Non-pigmented ciliary epithelial cell (primary cell): ENCODE measurements at places on chromosomes 7 and 10.

GRCh38 chr7:82029236-82029913, 259.5 kb upstream of the HGF start:
- DNase-seq: no peak

- peak; percentile 86 for DNase-seq
Measured at GRCh38 chr7:123727071-123727837, 21.5 kb downstream of the WASL start.

DNA sequence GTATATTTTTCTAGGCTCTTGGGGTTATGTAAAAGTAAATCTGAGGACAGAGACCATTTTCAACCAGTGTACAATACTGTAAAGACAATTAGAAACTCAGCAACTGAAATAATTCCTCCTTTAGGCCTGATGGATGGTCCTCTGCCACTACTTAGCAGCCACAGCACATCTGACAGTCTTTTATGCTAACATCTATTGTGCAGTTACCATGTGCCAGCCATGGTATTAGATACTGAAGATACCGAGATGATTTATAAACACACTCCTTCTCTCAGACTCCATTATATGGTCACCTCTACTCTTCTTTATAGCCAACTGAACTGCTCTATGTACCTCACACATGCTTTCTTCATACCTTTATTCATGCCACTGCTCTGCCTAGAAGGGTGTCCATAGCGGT, 61.2 kb upstream of the CCNJ start:
- no peak for DNase-seq

GRCh38 chr10:129786216-129786615, 177.9 kb downstream of the EBF3 start:
- DNase-seq: no peak

DNA sequence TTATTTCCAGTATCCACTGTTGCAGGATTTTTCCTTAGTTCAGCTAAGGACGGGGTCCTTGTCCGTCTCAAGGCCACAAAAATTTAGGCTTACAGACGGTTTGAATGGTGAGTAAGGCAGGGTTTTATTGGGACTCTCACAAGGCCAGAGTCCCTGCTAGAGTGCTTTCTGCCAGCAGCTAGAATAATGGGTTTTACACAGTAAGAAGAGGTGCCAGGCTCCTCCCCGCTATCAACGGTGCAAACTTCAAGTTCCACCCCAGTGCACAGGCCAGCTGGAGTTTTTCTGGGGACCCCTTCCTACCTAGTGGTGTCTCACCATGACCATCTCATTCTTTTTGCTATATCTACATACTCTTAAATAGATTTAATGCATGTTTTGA, 198.5 kb upstream of the KCTD7 start:
- DNase-seq: no peak

- DNase-seq: no peak
Measured at GRCh38 chr7:78434281-78434680, 635.7 kb downstream of the PHTF2 start.

- DNase-seq: no peak
Measured at GRCh38 chr10:21520949-21521348, 4.5 kb downstream of the SKIDA1 start.

DNA sequence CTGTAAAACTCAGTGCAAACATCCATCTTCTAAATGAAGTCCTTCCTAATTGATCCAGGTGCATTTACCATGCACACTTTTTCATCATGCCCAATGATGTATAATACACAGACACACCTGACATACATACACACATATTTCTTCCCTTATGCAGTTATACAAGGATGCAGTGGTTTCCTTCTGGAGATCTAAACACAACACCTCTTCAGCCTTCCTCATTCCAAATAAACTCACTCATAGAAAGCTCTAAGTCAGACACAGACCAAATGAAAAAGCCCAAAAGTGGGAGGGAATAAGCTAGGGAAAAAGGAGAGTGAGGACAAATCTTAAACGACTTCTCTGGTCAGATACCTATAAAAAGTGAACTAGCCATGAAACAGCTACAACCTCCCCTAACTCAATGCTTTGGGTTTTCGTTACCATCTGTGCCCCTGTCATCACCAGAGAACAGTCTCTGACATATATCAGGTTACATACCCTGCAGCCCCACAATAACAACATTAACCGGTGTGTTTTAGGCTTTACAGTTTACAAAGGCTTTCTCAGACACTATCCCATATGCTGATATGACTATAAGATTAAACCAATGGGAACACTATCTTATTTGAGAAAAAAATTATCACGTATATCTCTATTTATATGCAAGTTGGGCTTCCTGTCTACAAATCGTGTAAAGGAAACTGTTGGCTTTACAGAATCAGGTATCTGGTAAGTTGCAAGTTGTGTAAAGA, 675.2 kb downstream of the PHTF2 start:
- DNase-seq: no peak

DNA sequence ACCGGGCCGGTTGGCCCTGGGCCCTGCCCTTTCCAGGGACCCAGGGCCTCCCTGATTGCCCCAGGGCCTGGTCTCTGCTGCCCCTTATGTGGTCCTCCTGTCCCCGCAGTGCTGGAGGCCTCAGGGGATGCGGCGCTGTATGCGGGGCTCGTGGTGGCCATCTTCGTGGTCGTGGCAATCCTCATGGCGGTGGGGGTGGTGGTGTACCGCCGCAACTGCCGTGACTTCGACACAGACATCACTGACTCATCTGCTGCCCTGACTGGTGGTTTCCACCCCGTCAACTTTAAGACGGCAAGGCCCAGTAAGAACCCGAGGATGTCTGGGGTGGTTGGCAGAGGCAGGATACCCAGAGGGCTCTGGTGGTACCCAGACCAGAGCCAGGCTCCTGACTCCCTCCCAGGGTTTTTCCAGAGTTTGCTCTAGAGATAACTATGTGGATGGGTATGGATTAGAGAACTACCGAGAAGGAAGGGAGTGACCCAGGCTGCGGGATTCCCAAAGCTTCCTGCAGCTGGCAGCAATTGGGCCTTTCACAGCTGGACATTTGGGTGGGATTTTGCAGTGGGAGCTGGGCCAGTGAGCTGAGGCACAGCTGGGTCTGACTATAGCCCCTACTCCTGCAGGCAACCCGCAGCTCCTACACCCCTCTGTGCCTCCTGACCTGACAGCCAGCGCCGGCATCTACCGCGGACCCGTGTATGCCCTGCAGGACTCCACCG, 28.1 kb upstream of the SLC29A3 start:
- DNase-seq: no peak

GRCh38 chr7:44208085-44208484, 7.3 kb downstream of the YKT6 start:
- DNase-seq: no peak

DNA sequence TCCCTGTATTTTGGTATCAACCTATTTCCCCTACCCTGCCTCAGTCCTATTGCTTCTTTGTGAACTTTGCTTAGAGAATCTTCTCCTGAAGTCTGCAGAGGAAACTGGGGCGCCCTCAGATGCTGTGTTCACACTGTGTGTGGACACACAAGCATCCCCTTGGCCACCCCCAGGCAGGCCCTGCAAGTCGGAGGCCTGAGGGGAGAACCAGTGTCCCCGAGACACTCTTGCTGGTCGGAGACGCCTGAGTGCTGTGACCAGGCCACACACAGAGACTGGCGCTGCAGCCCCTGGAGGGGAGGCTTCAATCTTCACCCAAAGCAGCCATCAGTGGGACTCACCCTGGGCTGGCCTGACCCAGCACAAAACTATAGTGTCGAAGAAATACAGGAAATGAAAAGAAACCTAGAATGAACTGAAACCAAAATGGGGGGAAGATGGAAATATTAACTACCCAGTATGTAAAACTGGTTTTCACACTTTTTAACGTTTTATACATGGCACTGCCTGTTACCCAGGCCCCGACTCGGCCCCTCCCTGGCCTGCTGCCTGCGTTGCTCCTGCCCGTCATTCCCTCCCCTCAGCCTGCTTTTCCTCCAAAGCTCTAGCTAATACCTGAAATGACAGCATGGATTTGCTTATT, 48.4 kb upstream of the FAM20C start:
- no peak for DNase-seq

DNA sequence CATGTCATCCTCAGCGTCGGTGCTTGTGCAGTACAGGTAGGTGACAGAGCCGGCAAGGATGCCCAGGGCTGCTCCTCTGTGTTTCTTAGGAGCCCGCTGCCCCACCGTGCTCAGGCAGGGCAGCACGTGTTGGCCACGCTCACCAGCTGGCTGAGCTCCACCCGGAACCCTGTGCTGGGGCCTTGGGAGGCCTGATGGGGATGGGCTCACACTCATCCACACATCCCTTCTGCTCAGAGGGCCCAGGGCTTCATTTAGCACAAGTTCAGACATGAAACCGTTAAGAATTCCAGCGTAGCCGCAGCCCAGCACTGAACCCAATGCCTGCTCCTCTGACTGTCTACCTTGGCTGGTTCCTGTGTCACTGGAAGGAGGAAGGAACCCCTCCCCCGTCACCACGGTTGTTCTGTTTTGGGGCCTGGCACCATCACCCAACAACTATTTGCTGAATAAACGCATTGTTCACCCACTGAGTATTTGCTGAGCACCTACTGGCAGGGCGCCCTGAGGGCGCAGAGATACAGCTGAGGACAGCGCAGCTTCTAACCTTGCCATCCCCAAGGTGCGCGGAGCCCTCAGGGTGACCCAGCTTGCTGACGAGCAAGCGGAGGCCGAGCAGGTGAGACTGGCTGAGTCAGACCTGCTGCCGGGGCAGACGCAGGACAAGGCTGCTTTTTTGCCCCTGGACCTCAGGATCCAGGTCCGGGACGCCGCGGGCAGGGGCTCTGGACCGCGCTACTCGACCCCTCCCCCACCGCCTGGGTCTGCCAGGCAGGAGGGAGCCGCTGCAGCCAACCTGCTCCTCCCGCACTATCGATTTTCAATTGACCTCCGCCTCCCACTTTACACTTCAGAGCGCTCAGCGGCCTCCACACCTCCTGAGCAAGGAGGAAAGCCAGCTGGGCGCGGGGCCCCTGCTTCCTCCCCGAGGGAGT, 50.6 kb upstream of the RET start:
- no peak for DNase-seq

DNA sequence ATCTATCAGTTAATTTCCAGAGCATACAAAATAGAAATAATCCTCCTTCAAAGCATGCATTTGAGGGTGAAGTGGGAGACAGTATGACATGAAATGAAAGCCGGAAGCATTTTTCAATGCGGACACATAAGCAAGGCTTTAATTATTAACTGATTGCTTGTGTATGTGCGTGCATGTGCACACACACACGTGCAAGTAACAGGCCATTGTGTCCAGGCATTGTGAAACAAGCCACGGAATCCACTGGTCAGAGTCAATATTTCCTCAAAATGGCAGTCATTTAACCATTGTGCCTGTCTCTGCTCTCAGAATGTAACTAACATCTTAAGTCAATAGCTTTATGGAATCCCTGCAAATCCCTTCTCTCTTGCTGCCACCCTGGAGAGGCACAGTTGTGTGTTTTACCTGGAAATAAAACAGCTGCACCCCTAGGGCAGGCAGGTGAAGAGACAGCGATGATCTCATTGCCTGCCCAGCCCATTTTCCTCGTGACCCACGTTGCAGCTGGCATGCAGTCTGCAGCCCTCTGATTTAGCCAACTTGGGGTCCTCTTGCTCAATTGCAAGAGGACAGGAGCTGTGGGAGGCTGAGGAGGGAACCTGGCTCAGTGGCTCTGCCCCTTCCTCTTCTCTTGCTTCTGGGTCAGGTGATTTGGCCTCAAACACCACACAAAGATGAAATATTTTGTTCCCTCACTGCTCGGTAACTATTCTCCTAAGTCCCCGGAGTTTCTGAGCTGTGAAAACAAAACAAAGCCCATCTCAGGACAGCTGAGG, 500.9 kb upstream of the ZMIZ1 start:
- no peak for DNase-seq

- DNase-seq: no peak
Measured at GRCh38 chr7:157139111-157139809, 534 bp downstream of the UBE3C start.
